ENCODE measurements at places on chromosomes 4 and X.

GRCh38 chr4:17490575-17491059 lies 21.3 kb downstream of the QDPR start:
- no peak overlapping the region for H3K4me3 ChIP-seq
- H3K27ac ChIP-seq: no peak overlapping the region
- H3K27me3 ChIP-seq: no peaks in the 10 kb centered on the region
- peaks cover 50% of the 10 kb centered on the region for H3K36me3 ChIP-seq
- no peak for DNase-seq

GRCh38 chrX:52271206-52271605 lies 86.5 kb downstream of the MAGED4 start:
- H3K27ac ChIP-seq: no peak overlapping the region
- H3K4me3 ChIP-seq: no peak overlapping the region
- H3K36me3 ChIP-seq: no peaks in the 10 kb centered on the region
- DNase-seq: peak; percentile 4

GRCh38 chr4:141645611-141646340 lies 9.4 kb downstream of the IL15 start:
- H3K4me1 ChIP-seq: peaks cover 8% of the 10 kb centered on the region
- DNase-seq: no peak
- H3K36me3 ChIP-seq: no peaks in the 10 kb centered on the region
- H3K4me3 ChIP-seq: no peak overlapping the region
- H3K27ac ChIP-seq: no peak overlapping the region

DNA sequence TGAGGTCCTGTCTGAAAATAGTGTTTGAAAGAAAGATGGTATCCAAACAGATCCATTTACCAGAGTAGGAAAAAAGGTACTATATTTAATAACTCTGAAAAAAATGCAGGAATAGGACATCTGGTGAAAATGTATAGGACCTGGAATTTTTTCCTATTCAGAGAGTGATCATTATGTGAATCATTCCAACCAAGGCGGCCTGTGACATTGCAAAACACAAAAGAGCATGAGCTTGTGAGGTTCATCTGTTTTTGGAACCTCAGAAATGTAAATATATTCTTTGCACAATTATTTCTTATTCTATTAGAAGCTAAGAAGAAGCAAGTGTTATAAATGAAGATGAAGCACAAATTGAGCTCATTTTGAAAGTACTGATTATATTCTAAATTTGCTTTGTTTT lies 2.0 kb downstream of the C4orf51 start:
- no peak for DNase-seq
- H3K36me3 ChIP-seq: no peaks in the 10 kb centered on the region
- H3K27ac ChIP-seq: no peak overlapping the region
- no peak overlapping the region for H3K4me3 ChIP-seq
- peaks cover 19% of the 10 kb centered on the region for H3K27me3 ChIP-seq

GRCh38 chrX:17638731-17639130 lies 98.6 kb upstream of the SCML1 start:
- no peaks in the 10 kb centered on the region for H3K27me3 ChIP-seq
- DNase-seq: no peak
- no peak overlapping the region for H3K27ac ChIP-seq
- H3K36me3 ChIP-seq: no peaks in the 10 kb centered on the region

DNA sequence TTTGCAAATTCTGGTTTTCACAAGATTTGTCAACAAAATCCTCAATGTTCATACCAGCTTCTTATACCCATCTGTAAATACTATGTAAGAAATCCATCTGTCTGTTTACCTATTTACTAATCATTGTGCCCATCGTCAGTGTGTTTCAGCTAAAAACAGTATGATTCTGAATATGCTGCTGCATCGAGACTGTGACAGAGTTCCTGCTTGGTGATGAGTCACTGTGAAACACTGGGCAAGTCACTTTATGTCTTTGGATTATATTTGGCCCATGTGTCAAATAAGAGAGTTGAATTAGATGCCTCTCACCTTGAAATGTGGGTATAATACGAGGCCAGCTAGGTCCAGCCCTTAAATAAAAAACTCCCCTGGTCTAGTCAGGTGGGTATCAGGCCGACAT lies 79.3 kb downstream of the CBLL2 start:
- no peaks in the 10 kb centered on the region for H3K36me3 ChIP-seq
- no peak for DNase-seq
- H3K4me3 ChIP-seq: no peak overlapping the region
- H3K27ac ChIP-seq: no peak overlapping the region

DNA sequence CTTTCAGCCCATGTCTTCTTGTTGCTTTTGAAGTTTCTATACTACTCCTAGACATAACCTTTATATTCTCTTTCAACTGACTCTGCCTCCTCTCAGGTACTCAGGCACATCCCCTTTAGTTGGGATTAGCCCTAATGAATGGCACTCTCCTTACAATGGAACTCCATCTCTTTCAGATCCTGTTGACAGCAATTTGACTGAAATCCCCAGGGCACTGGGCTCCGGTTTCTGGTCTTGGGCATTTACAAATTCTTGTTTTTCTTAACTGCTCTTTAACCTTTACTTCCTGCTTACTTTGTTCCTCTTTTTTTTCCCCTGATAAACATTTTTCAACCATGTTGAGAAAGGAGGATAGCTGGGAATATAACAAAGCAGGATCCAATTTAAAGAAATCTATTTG lies 68.9 kb downstream of the ENOX2 start:
- H3K4me3 ChIP-seq: no peak overlapping the region
- H3K36me3 ChIP-seq: no peaks in the 10 kb centered on the region
- no peak for DNase-seq

DNA sequence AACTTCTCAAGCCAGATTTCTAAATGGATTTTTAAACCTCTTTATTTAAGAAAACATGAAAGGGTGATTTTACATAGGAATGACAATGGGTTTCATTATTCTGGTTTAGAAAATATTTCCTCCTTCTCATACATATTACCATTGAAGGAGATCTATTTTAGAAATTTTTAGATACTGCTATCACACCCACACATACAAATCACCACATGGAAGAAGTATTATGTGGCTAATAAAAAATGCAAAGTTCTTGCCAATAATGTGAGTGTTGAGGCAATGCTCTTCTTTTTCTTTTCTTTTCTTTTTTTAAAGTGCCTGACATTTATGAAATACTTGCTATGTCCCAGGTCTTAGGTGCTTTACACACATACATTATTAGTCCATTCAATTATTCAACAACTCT lies 6.8 kb downstream of the STAP1 start:
- no peak for DNase-seq
- no peak overlapping the region for H3K27ac ChIP-seq
- no peak overlapping the region for H3K4me3 ChIP-seq

DNA sequence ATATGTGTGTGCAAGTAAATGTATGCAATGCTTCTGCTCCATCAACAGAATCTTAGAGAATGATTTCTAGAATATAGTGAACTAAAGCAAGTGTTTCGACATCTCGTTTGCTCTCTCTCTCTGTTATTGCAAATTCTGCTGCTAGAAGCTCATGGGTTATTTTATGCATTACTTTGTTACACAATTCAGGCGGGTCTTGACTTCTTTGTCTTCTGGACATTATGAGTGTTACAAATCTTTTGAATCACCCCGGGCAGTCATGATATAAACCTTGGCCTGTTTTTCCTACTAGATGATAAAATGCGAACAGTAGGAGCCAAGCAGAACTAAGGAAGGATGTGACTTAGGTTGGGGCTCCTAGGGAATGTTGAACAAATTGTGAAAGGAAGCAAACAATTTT lies 166.4 kb upstream of the SFRP2 start:
- no peak for DNase-seq
- peaks cover 19% of the 10 kb centered on the region for H3K27me3 ChIP-seq
- H3K4me1 ChIP-seq: peaks cover 9% of the 10 kb centered on the region
- no peaks in the 10 kb centered on the region for H3K36me3 ChIP-seq

Data from activated naive CD8-positive, alpha-beta T cell treated with anti-CD3 and anti-CD28 coated beads, Interleukin-2, amount 50 U/mL, for 24 hours (primary cell).